ENCODE measurements at places on chromosomes 1 and 21.
A peak's percentile ranks its signal among the peaks of the same experiment; 100 is the strongest.

- DNase-seq = no peak
Observed at GRCh38 chr1:60759291-60759690, 323.1 kb upstream of the NFIA start.

DNA sequence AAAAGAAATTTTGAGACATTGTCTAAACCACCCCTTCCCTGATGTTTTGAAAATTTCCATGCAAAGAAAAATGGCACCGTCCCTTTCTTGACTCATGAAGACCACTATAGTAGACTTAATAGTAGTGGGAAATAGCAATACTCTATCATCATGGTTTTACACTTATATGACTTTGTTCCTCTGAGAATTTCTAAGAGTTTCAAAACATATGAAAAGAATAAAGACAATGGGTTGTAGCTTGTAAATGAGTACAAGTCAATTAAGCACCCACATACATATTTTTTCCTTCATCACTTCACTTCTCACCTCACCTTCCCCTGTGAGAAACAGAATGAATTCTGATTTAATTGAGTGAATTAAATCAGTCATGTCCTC is 151.7 kb downstream of the LYPLAL1 start:
- DNase-seq = no peak

DNA sequence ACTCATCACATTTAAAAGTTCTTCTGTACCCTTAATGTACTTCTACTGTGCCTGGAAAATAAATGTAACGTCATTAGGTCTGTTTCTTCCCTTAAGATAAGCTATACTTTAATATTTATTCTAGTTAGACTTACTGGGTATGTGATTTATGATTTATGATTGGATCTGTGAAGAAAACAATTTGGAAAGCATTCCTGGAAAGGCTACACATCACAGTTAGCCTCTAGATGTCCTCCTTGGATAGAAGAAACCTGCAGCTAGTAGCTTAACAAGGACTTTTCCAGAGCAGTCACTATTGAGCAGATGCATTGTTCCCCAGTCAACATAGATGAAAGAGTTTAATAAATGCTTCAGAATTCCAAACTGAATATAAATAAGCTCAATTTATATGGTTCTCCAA is 22.2 kb upstream of the ABL2 start:
- no peak for DNase-seq

DNA sequence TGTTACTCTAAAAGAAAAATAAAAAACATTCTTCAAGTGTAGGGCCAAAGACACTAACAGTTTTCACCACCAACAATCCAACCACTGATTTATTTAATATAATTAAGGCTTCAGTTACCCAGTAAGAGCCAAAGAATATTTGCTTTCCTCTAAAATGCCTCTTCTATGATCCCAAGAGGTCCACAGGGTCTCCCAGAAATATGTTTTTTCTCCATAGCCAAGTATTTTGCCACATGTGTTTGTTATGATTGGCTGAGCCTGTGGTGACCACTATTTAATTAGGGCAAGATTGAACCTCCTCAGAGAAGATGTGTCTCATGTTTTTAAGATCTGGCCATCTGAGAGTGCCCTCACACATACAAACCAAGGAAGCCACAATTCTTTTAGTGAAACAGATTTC is 135.9 kb downstream of the TPR start:
- no peak for DNase-seq

DNA sequence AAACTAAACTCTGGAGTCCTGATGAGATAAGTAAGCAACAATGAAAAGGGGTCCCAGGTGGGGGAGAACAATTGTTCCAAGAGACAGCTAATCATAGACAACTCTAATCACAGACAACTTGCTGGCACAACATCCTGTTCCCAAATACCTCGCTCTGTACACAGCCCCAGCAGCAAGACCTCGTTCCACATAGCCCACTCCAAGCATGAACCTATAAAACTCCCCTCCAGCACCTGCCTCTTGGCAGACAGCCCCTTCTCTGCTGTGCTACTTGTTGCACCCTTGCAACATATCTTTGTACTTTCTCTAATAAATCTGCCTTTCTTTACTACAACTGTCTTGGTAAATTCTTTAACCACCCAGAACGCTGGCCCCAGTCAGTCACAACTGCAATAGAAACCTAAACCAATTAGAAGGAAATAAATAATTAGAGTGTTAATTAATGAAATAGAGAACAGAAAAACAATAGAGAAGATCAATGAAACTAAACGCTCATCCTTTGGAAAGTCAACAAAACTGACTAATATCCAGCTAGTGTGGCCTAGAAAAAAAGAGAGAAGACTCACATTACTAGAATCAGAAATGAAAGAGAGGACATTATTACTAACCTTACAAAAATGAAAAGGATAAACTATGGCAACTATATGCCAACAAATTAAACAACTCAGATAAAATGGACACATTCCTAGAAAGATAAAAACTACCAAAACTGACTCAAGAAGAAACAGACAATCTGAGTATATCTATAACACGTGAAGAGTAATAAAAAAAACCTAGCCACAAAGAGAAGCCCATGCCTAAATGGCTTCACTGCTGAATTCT is 36.1 kb downstream of the LRRC40 start:
- no peak for DNase-seq

GRCh38 chr21:21196087-21196486 is 197.9 kb downstream of the NCAM2 start:
- DNase-seq = no peak

DNA sequence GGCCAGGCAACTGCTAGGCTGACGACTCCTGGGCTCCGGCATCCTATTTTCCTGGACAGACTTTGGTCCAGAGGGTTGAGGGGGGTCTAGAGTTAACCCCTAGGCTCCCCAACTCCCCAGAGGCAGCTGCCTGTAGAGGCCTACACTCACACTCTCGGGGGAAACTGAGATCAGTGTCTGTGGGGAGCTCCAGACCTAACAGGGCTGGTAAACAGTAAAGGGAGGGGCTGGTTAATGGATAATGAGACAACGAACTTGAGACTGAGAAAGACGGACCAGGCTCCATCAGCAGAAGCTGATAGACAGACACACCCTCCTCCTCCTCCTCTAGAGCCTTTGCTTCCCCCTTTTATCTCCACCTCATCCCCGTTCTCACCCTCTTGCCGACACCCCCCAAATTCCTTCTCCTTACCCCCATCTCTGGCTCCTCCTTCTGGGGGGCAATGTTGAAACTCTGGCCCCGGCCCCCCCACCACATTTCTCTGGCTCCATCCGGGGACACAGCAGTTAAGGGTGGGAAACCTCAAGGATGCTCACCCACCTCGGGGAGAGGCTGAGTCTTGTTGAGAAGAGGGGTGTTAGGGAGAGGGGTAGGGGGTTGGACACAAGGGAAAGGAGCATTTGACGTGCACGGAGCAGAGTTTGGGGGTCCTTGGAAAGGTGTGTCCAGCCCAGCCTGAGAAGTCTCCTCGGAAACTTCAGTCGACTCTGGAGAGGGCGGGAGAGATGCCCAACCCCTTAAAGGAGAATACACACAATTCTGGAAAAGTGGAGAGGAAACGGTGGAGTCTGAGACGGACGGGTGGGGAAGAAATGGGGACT is at the start of gene MTMR11:
Gene MTMR11 (minus strand): TSS at position 710 of the 822 bp plus-strand sequence. CDS start 232 bp downstream, at position 478.
- DNase-seq = no peak

DNA sequence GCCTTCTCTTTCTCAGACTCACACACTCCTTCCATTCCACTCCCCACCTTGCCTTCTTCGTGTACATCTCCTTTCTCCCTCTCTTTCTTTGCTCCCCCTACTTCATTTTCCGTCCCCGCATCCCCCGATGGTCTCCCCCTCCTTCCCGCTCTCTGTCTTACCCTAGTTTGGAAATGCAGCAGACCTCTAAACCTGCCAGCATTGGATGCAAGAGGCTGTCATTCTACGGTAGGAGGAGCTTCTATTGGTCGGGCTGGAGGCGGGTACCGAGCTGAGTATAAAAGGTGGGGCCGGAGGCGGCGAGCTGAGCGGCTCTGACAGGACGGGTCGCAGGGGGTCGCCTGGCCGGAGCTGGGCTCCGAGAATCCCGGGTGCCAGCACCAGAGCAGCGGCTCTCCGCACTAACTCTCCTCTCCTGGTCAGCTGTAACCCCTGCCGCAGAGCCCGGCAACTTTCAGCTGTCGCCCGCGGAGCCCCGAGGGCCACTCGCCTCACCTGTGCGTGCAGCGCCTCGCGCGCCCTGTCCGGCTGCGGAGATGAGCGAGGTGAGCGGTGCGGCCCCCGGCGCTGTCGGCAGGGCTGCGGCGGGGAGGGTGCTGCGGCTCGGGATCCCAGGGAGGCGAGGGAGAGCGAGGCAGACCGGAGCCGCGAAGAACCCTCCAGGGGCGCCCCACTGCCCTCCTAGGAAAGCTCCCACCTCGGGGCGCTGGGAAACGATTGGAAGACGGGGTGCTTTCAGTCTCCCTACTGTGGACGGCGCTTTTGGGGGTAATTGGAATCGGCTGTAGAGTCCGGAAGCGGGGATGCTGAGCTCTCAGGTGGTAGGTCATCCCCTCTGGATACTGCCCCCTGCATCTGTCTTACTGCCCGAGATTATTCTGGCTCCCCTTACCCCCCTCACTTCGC is at the start of gene PCP4L1:
Gene PCP4L1 (plus strand): TSS at position 307 of the 906 bp plus-strand sequence. CDS start 230 bp downstream, at position 537.
- DNase-seq = no peak

- DNase-seq = no peak
Observed at GRCh38 chr1:154182344-154183045, 9.4 kb downstream of the TPM3 start.

DNA sequence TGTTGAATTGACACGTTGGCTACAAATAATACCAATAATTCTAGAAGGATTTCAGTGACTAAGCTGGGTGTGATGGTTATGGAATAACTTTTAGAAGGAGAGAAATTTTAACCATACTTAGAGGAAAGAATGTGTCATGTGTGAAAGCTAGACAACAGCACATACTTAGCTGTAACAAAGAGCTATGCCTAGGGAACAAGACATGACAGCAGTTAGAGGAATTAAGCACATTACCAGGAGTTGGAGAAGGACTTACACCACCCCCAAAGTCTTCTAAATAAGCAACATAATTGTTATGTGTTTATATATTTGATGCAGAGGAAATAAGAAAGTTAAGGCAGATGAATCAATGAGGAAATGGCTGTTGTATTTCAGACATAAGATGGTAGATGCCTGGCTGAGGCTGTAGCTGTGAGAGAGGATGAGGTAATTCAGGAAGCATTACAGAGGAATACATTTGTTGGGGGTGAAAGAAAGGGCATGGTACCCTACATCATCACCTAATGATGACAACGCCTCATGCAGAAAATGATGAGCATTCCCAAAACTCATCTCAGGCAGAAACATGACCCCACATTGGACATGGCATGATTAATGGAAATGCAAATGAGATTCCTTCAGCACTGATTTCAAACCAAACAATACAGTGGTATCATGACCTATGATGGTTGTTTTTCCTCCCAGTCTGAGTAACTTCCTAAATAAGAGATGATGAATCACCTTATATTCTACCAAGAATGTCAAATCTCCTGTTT is 211.5 kb downstream of the LHX8 start:
- DNase-seq = no peak

DNA sequence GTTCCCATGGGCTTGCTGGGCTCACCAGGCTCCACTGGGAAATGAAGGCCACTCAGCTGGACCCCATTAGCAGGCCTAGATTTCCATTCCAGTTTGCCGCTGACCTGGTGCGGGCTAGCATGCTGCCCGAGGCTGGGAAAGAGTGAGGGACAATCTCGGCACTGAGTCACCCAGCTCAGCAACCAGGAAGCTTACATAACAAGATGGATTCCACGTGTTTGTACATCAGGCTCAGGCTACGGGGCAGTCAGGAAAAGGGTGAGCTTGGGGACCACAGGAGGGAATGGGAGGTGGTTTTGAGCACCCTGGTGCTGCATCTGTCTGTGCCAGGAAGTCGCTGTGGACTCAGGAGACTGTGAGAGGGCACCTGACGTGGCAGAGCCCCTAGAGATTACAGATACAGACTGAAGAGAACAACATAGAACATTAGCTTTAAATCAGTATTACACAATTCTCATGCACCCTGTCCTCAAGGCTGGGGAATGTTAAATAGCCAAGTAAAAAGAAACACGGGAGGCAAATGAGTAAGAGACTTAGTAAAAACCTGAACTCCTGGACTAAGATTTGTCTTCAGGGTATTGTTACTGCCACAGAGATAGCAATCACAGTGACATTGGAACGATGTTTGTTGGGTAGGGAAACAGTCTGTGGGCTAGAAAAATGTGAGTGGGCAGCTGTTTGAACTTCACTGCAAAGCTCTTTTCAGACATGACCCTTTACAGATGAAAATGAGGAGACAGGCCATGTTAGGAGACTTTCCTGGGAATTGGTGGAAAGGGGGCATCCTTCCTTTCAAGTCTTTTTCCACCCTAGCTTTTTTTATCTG is 51.1 kb downstream of the GLUL start:
- DNase-seq = no peak

GRCh38 chr1:243459059-243459458 is 203.2 kb downstream of the SDCCAG8 start:
- no peak for DNase-seq

DNA sequence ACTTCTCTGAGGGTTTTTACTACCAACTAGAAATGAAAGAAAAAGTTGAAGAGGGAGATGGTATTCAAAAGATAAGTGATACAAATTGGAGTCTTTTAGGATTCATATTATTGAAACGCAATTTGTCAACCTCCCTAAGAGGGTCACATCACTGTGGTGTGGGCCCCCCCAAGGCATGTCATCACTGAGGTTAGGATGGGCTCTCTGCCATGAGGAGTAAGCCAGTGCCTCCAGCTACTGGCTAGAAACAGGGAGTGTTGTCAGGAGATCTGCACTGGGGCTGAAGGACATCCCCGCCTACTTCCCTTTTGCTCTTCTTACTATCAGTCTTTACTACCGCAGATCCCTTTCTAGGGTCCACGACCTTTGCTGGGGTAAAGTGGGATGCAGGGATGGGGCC is 25.9 kb downstream of the ITSN1 start:
- no peak for DNase-seq

DNA sequence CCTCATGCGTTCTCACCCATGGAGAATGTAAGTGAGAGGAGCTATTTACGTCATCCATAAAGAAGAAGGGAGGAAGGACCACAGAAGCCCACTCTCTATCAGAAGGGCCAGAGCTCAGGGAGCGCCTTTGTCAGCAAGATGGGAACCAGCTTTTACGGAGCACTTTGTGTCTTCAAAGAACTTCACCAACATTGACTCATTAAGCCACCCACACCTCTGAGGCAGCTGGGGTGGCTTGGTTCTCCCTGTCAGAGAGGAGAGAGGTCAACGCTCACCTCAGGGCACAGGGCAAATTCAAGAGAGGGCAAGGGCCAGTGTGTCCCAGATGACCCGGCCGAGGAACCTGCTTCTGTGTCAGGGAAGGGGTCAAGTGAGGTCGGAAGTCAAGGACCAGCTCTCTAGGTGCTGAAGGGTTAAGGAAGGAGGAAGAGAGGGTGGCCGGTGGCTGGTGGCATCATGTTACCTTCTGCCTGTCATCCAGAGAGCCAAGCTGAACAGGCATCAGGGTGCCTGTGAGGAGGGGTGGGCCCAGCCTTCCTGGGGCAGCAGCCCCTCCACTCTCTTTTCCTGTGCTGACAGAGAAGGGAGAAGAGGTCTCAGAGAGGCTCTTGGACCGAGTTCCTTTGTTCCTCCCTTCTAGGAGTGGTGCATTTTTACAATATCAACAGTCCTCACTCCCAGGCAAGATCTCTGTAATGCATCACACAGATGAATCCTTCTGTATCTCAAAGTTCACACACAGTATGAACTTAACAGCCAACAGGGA is 109.0 kb downstream of the ETS2 start:
- DNase-seq = no peak

GRCh38 chr1:245621589-245621988 is 466.8 kb downstream of the KIF26B start:
- DNase-seq = peak; percentile 80

GRCh38 chr21:44724926-44725325 is 13.6 kb upstream of the TSPEAR start:
- no peak for DNase-seq

- DNase-seq = no peak
Observed at GRCh38 chr1:116950517-116951199, 40.9 kb downstream of the PTGFRN start.

Measured in NCI-H1417 treated with DMSO at 0.1 percent for 48 hours (cell line).